ENCODE measurements at places on chromosomes 3 and 15.

DNA sequence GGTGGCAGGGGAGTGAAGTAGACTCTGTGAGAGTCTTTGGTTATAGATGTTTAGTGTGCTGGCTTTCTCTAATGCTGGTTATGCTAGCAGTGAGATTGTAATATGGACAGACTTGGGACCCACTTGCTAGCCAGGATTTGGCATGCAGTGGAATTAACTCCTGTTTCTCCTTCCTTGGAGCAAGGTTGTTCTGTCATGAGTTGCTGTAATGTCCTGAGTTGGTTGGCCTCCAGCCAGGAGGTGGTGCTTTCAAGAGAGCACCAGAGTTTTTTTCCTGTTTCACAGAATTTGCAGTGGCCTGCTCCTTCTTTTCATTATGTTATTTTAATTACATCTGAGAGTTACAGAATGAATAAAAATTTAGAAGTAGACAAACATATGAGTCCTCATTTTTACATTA, 88.1 kb upstream of the PXYLP1 start:
- DNase-seq = no peak

DNA sequence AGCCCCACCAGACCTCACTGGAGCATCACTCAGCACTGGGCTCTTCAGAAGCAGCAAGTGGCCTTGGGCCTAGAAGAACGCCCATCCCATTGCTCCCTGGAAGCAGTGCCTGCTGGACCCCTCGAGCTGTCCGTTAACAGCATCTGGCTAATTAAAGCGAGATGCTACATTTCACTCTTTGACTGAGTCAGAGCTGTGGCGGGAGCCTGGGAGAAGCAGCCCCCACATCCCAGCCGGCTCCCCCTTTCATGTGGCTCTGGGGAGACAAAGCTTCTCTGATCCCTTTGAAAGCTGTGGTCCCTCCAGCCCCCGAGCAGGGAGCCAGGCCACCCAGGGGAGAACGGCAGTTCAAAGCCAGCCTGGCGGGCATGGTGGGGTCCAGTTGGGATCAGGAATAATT, 103.7 kb downstream of the MEGF11 start:
- DNase-seq = no peak

- no peak for DNase-seq
These were observed 31.6 kb downstream of the ZNF654 start for GRCh38 chr3:88090681-88091080.

- no peak for DNase-seq
These were observed 16.5 kb downstream of the ZXDC start for GRCh38 chr3:126459111-126459762.

- peak; percentile 98 for DNase-seq
These were observed at the start of gene SLC25A20 for GRCh38 chr3:48898383-48899234. SLC25A20 (minus strand) TSS chr3:48898882; CDS start chr3:48898794, 88 bp downstream.

DNA sequence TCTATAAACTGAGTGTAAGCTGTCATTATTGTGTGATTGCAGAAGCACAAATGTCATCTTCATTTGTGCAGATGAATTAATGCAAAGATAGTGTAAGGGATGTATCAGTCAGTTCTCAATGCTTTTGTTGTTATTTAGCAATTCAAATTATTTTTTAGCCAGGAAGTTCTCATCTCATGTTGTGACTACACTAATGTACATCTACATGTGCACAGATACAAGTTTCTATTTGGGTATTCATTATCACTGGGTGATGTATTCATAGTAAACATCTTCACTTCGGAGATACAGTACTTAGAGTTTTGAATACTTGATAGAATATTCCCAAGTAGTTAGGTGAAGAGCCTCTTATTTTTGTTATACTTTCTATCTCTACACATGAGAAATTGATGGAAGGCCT, 11.1 kb downstream of the EIF2A start:
- DNase-seq = no peak

DNA sequence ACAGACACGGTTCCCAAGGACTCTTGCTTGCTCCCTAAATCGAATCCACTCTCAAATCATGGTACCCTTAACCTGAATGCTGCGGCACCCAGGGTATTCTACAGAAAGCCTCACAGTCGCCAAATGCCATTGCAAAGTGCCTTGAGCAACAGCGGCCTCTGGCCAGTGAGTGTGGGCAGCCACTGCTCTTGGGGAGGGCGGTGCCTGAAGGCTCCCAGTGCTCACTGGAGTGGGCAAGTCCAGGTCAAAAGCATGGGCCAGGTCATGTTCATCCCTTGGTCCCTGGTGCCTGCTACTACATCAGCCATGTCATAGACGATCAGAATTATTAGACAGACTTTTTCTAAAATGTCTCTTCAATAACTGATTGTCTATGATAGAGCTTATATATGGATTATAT, 82.5 kb downstream of the ADAMTS17 start:
- DNase-seq = no peak

GRCh38 chr3:43394041-43394554, 107.8 kb downstream of the SNRK start:
- DNase-seq = no peak

GRCh38 chr3:139202226-139202958, 141.4 kb upstream of the MRPS22 start:
- DNase-seq = peak; percentile 65

DNA sequence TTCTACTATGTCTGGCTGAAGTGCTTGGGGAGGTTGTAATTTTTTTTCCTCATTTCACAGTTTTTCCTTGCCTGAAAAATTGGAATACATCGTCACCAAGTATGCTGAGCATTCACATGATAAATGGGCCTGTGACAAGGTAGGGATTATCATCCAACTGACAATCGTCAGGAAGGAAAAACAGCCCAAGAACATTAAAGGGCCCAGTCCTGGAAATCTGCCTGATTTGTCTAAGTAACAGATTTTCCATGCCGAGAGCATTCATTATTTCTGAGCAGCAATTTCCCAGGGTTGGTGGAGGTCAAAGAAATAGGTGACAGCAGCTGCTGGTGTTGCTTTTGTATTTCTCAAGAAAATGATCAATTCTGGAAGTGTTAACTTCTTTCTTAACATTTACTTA, 226.0 kb upstream of the CHRM5 start:
- no peak for DNase-seq

DNA sequence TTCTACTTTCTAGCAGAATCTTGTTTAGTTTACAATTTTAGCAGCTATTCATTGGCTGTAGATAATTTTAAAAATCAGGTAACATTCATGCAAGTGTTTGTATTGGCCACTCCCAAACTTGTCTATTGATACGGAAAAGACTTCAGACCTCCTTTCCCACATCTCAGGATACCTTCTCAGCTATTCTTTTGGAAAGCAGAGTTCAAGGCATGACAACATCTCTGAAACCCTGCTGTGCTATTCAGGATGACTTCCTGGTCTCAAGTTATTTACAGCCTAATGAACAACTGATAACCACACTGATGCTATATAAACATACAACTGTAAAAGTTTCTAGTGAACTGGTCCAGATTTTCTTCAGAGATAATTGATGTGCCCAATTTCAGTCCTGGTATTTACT, 55.8 kb downstream of the DZIP3 start:
- no peak for DNase-seq

DNA sequence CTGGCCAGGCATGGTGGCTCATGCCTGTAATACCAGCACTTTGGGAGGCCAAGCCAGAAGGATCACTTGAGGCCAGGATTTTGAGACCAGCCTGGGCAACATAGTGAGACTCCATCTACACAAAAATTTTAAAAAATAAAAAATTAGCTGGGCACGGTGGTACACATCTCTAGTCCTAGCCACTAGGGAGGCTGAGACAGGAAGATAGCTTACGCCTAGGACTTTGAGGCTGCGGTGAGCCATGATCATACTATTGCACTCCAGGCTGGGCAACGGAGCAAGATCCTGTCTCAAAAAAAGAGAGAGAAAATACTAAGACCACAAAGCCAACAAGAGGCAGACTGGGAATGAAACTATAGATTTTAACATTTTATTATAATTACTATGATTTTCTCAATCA, 4.1 kb downstream of the MB21D2 start:
- no peak for DNase-seq

DNA sequence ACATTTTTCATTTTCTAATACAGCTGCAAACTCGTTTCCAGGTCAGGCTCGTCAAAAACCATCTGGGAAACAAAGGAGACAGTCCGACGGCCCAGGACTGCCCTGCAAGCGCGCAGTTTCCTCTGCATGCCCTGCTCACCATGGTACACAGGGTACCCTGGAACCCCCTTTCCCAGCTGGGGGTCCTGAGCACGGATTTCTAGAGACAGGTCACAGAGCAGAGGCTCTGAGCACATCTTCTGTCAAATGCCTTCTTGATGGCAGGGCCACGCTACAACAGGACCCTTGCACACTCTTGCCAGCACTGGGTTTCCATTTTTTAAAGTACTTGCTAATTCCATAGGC, 8.1 kb downstream of the ZXDC start:
- DNase-seq = no peak

DNA sequence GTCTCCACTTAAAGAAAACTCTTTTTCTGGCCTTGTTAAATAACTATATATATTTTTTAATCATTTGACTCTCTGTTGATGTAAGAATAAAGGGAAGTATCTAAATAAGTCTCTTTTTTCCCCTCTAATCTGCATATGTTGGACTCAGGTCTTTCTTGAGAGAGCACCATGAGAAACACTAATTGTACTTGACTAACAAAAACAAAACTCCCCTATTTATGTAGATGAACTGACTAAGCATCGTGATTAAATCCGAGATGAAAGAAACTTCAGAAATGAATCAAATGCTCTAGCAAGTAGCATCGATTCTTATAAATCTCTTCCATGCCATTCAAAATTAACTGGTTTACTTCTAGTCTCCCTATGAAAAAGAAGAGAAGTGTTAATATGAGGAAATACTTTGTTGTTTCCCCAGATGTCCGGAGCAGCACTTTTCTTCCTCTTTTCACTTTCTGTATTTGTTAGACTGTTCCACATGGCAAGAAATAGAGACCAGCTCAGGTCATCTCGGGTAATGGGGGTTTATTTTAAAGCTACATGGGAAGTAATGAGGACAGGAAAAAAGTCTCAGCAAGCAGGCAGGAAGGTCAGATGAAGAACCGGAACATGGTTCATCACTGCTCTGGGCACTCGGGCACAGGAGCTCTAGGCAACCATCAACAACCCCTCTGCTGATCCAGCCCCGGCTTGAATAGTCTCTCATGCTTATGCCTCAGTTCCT, 288.3 kb downstream of the CNTN6 start:
- DNase-seq = no peak

- DNase-seq = no peak
These were observed 10.2 kb downstream of the IGDCC4 start for GRCh38 chr15:65412556-65412955.

DNA sequence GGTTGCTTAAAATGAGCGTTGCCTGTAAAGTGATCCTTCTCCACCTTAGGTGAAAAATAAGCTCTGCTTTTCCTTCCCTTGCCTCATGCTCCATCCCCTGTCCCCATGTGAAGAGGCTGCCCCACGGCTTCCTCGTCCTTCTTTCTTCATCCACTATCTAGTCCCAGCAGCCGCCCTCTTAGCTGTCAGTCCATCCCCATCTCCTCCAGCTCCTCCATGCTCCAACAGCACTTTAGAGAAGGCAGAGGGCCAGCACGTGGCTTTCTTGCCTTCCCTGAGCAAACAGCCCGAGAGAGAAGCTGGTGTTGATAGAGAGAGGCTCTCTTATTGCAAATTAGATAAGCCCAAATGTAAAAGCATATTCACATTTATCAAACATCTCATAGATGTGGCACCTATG, 9.0 kb upstream of the TMEM41A start:
- DNase-seq = no peak

DNA sequence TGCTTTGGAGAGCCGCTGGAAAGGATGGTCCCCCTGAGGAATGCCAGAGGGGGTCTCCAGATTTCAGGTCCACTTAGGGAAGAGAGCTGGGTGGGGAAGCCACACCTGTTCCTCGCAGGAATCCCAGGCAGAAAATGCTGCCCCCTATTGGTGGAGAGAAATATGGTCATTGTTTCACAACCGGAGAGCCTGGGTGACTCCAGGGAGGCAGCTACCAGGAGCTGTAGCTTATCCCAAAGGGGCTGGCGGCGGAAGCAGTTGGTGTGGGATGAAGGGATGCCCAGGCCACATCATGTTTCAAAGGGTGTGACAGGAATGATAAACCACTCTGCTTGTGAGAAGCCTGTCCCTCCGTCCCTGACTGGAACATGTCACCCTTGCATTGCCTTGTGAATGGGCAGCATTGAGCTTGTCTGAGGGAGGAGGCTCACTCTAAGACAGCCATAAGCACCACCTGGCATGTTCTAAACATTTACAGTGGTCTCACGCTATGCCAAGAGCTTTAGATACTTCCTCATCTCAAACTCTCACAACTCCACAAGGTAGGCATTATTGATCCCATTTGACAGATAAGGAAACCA, 34.5 kb downstream of the POMGNT2 start:
- peak; percentile 65 for DNase-seq

DNA sequence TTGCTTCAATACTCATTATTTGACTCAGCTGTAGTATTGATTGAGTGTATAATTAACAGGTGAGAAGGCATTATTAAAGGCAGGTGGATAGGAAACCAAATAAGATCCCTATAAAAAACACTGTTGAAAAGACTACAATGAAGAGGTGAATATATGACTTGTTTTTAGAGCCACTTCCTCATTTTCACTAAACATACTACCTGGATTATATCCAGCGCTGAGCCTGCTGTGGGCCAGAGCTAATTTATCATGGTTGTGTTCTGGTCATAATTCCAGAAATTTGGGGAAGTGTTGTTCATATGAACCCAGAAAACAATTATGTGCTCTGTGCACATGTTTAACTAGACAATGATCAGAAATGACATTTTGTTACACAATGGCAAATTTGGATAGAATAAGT, 235.3 kb upstream of the MME start:
- no peak for DNase-seq

GRCh38 chr3:60703956-60704736, 547.1 kb downstream of the FHIT start:
- no peak for DNase-seq

- DNase-seq = no peak
These were observed 68.1 kb upstream of the FGD5 start for GRCh38 chr3:14750650-14751049.

GRCh38 chr15:89398896-89399237, 64.2 kb upstream of the POLG start:
- no peak for DNase-seq

GRCh38 chr15:65980824-65981456, 111.6 kb downstream of the RAB11A start:
- DNase-seq = peak; percentile 73

DNA sequence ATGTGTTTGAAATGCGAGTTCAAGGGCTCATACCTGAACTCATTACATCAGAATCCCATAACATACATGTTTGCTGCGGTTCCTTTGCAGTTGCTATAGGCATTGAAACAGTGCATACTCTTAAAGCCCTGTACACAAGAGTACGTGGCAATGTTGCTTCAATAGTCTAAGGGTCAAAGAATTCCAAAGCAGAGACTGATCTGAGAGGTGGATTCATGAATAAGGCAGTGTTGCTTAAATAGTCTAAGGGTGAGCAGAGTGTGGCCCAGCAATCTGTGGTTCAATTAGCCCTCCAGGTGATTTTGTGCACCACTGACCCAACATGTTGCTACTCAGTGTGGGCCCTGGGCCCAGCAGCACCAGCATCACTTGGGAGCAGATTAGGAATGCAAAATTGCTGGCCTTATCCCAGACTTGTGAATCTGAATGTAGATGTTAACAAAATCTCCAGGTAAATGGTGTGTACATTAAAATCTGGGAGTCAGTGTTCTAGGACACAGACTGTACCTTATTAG, 314.7 kb upstream of the UMPS start:
- no peak for DNase-seq

- peak; percentile 83 for DNase-seq
These were observed 131.6 kb downstream of the AQP9 start for GRCh38 chr15:58269455-58270414.
